Pancreas (tissue), 10 donors: ENCODE measurements at places on chromosomes 4 and X. TPM values are rescaled to one million over a fixed set of nuclear protein-coding genes. Genes with fewer than 3 reads are reported as not detected.

- H3K4me3 ChIP-seq = no peak overlapping the region
- H3K4me1 ChIP-seq = no peaks in the 10 kb centered on the region
Measured at GRCh38 chr4:13865871-13866669, 238.5 kb upstream of the BOD1L1 start.

DNA sequence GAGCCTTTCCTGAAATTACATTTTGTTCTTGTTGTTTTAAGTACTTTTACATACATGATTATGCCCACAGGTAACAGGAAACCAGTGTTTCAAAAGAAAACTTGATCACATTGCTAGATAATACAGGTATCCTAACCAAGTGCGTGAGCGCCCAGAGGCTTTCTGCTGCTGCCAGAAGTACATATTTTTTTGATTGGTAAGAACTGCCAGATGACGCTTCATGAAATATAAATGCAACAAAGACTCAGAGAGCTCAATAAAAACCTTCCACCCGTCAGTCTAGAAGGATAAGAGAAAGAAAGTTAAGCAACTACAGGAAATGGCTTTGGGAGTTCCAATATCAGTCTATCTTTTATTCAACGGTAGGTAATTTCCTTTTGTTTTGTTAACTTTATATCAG is at the start of gene EPGN:
EPGN (plus strand) TSS at position 256 of the 400 bp plus-strand sequence; CDS start at position 320, 64 bp downstream.
- no peaks in the 10 kb centered on the region for H3K36me3 ChIP-seq
- no peak for DNase-seq
- no peaks in the 10 kb centered on the region for H3K27me3 ChIP-seq

GRCh38 chrX:68719904-68720614 is 72.6 kb downstream of the STARD8 start:
- no peak overlapping the region for H3K27ac ChIP-seq
- no peak overlapping the region for H3K4me3 ChIP-seq
- no peak for DNase-seq
- H3K27me3 ChIP-seq = no peaks in the 10 kb centered on the region

Gene VSIG4
- total RNA-seq = 28.0 TPM

Gene SH3BGRL
- total RNA-seq = 30.9 TPM

DNA sequence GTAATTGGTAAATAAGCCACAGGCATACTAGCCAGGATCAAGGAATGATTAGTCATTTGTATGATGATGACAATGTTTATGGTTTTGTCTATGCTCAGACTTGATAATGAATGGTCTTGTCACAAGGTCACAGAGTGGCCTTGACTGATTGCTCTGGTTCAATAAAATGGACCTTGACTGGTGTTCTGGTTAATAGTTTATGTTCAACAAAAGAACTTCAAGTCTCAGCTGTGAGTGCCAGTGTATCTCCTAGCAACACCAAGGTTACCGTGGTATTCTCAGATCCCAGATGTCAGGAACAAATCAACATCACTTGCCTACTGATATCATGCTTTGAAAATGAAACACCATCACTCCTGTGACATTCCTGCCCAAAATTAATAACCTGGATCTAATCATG is 16.3 kb upstream of the LRAT start:
- H3K27me3 ChIP-seq = no peaks in the 10 kb centered on the region
- DNase-seq = no peak
- H3K4me3 ChIP-seq = no peak overlapping the region
- H3K27ac ChIP-seq = no peak overlapping the region

GRCh38 chr4:82381235-82381634 is 7.4 kb upstream of the HNRNPD start:
- no peaks in the 10 kb centered on the region for H3K4me1 ChIP-seq
- no peak for DNase-seq
- H3K27me3 ChIP-seq = no peaks in the 10 kb centered on the region
- H3K36me3 ChIP-seq = no peaks in the 10 kb centered on the region
- H3K4me3 ChIP-seq = no peak overlapping the region

GRCh38 chr4:29151584-29151983 is 1568.6 kb upstream of the PCDH7 start:
- no peaks in the 10 kb centered on the region for H3K36me3 ChIP-seq
- H3K4me1 ChIP-seq = no peaks in the 10 kb centered on the region
- no peak overlapping the region for H3K27ac ChIP-seq
- no peak overlapping the region for H3K4me3 ChIP-seq

Gene PAGE2
- total RNA-seq = not detected

Gene DUSP21
- total RNA-seq = not detected

DNA sequence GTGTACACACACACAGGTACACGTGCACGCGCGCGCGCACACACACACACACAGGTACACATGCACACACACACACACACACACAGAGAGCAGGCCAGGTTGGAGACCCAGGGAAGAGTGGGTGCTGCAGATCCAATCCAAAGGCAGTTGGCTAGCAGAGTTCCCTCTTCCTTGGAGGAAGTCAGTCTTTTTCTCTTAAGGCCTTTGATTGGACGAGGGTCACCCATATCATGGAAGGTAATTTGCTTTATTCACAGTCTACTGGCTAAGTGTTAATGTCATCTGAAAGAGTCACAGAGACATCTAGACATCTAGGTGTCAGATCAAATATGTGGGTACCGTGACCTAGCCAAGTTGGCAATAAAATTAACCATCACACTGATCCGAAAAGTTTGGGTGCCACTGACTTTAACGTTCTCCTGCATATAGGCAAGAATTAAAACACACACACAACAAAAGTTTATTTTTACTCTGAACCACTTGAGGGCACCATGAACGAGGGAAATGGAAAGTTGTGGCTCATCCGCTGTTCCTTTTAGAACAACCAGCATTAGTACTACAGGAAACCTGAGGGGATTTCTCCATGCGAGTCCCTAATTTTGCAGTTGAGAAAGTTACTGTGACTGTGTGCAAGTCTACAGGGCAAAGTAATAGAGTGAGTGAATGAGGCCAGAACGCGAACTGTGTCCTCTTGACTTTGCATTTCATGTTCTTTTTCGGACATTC is 66.0 kb upstream of the STOX2 start:
- no peaks in the 10 kb centered on the region for H3K27me3 ChIP-seq
- DNase-seq = no peak
- no peak overlapping the region for H3K27ac ChIP-seq
- no peak overlapping the region for H3K4me3 ChIP-seq
- no peaks in the 10 kb centered on the region for H3K36me3 ChIP-seq
- no peaks in the 10 kb centered on the region for H3K4me1 ChIP-seq

- H3K27me3 ChIP-seq = no peaks in the 10 kb centered on the region
- DNase-seq = no peak
- no peak overlapping the region for H3K27ac ChIP-seq
- H3K4me3 ChIP-seq = no peak overlapping the region
- H3K36me3 ChIP-seq = no peaks in the 10 kb centered on the region
Measured at GRCh38 chr4:20193141-20193936, 58.4 kb upstream of the SLIT2 start.

DNA sequence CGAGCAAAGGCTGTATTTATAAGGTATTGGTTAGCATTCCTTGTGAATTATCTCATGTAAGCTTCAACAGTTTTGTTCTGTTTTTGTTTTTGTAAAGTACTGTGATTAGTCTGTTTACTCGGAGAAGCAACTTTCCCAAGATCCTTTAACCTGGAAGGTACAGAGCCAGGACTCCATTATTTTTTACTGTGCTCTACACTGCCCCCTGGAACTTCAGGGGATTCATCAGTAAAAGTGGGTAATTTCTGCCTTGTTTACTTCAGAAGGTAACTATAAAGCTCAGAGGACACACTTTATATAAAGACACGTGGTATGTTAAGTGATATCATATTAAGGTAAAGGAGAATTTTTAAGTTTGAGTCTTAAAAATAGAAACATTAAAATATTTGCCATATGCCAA is 124.9 kb downstream of the IQCM start:
- no peaks in the 10 kb centered on the region for H3K36me3 ChIP-seq
- no peak for DNase-seq
- no peak overlapping the region for H3K4me3 ChIP-seq
- H3K27ac ChIP-seq = no peak overlapping the region
- no peaks in the 10 kb centered on the region for H3K27me3 ChIP-seq

- peak overlapping the region; percentile 55 for H3K27ac ChIP-seq
- no peak overlapping the region for H3K4me3 ChIP-seq
- DNase-seq = no peak
- H3K36me3 ChIP-seq = no peaks in the 10 kb centered on the region
- peaks cover 2% of the 10 kb centered on the region for H3K4me1 ChIP-seq
Measured at GRCh38 chr4:5957076-5957475, 61.2 kb downstream of the C4orf50 start.

DNA sequence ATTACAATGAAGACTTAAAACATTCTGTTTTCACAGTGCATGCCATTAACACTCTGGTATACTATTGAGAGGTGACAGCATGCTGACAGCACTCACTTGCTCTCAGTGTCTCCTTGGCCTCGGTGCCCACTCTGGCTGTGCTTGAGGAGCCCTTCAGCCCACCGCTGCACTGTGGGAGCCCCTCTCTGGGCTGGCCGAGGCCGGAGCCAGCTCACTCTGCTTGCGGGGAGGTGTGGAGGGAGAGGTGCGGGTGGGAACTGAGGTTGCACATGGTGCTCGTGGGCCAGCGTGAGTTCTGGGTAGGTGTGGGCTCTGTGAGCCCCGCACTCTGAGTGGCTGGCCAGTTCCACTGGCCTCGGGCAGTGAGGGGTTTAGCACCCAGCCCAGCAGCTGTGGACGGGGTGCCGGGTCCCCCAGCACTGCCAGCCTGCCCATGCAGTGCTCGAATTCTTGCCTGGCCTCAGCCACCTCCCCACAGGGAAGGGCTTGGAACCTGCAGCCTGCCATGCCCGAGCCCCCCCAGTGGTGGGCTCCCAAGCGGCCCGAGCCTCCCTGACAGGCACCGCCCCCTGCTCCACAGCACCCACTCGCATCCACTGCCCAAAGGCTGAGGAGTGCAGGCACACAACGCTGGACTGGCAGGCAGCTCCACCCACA is 135.3 kb upstream of the AR start:
- no peak overlapping the region for H3K4me3 ChIP-seq
- H3K4me1 ChIP-seq = no peaks in the 10 kb centered on the region
- no peak overlapping the region for H3K27ac ChIP-seq
- DNase-seq = no peak

- H3K27ac ChIP-seq = no peak overlapping the region
- H3K4me1 ChIP-seq = no peaks in the 10 kb centered on the region
Measured at GRCh38 chr4:180060159-180060889, 2182.9 kb upstream of the TENM3 start.

- H3K36me3 ChIP-seq = no peaks in the 10 kb centered on the region
- no peak overlapping the region for H3K4me3 ChIP-seq
- no peaks in the 10 kb centered on the region for H3K4me1 ChIP-seq
- H3K27ac ChIP-seq = no peak overlapping the region
- no peaks in the 10 kb centered on the region for H3K27me3 ChIP-seq
Measured at GRCh38 chr4:4603067-4603466, 61.2 kb upstream of the STX18 start.

DNA sequence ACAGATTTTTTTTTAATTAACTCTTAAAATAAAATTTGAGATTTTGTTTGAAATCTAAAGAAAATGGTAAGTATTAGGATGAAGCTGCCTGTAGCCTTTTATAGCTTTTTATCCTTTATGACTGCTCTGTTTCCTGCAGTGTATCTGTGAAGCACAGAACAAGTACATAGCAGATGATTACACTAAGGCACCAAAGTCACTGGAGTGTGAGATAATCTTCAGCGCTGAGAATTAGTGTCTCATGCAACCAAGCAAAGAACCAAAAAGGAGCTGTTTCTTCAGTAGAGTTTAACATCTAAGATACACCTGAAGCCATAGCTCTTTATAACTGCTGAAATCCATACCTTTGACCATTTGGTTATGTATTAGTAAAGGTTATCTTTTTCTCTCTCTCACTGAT is 1989.8 kb upstream of the PCDH10 start:
- no peak for DNase-seq
- H3K4me3 ChIP-seq = no peak overlapping the region
- no peaks in the 10 kb centered on the region for H3K4me1 ChIP-seq
- no peaks in the 10 kb centered on the region for H3K27me3 ChIP-seq
- H3K27ac ChIP-seq = no peak overlapping the region

GRCh38 chrX:30939928-30940327 is 50.9 kb upstream of the TAB3 start:
- H3K27me3 ChIP-seq = peaks cover 2% of the 10 kb centered on the region
- no peak overlapping the region for H3K4me3 ChIP-seq
- H3K4me1 ChIP-seq = no peaks in the 10 kb centered on the region
- no peak overlapping the region for H3K27ac ChIP-seq
- no peaks in the 10 kb centered on the region for H3K36me3 ChIP-seq

GRCh38 chrX:29257521-29257920 is 670.3 kb downstream of the IL1RAPL1 start:
- DNase-seq = no peak
- no peak overlapping the region for H3K4me3 ChIP-seq
- H3K36me3 ChIP-seq = no peaks in the 10 kb centered on the region
- H3K4me1 ChIP-seq = no peaks in the 10 kb centered on the region
- no peak overlapping the region for H3K27ac ChIP-seq

- H3K27ac ChIP-seq = no peak overlapping the region
- no peaks in the 10 kb centered on the region for H3K4me1 ChIP-seq
- H3K4me3 ChIP-seq = no peak overlapping the region
Measured at GRCh38 chr4:98648602-98649001, 9.8 kb downstream of the TSPAN5 start.

- no peak overlapping the region for H3K27ac ChIP-seq
- no peak overlapping the region for H3K4me3 ChIP-seq
- H3K4me1 ChIP-seq = no peaks in the 10 kb centered on the region
- DNase-seq = no peak
- no peaks in the 10 kb centered on the region for H3K36me3 ChIP-seq
Measured at GRCh38 chr4:64824591-64824990, 415.3 kb upstream of the TECRL start.

- H3K27ac ChIP-seq = no peak overlapping the region
- no peaks in the 10 kb centered on the region for H3K27me3 ChIP-seq
- H3K4me3 ChIP-seq = no peak overlapping the region
- no peak for DNase-seq
Measured at GRCh38 chr4:182289809-182290208, 46.6 kb downstream of the TENM3 start.

Gene COX7B2
- not detected for total RNA-seq

- H3K36me3 ChIP-seq = no peaks in the 10 kb centered on the region
- no peak overlapping the region for H3K4me3 ChIP-seq
Measured at GRCh38 chrX:118764122-118764521, 36.7 kb downstream of the IL13RA1 start.

DNA sequence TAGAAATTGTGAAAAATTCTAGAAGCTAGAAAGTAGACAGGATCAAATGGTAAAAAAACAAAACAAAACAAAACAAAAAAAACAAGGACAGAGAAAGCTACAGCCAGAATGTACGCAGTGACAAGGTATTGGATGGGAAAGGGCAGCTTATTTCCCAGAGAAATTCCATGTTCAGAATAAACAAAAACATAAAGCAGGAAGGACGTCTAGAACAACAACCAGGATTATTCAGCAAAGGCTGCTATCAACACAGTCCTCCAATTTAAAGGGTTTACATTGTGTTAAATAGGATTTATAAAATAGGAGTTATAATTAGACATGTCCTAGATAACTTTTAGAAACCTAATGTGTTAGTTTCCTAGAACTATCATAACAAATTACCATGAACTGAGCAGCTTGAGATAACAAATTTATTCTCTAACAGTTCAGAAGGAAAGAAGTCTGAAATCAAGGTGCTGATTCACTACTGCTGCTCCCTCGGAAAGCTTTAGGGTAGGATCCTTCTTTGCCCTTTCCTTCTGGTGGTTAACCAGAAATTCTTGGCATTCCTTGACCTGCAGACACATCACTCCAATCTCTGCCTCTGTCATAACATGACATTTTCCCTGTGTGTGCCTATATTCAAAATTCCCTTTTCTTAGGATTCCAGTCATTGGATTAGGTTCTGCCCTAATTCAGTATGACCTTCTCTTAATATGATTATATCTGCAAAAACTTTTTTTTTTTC is 175.6 kb downstream of the SNCA start:
- H3K27ac ChIP-seq = no peak overlapping the region
- no peak for DNase-seq
- no peaks in the 10 kb centered on the region for H3K27me3 ChIP-seq
- no peak overlapping the region for H3K4me3 ChIP-seq
- no peaks in the 10 kb centered on the region for H3K4me1 ChIP-seq
- H3K36me3 ChIP-seq = no peaks in the 10 kb centered on the region

Gene XG
- total RNA-seq = not detected
